Gastroesophageal sphincter (tissue), 4 donors: ENCODE measurements at places on chromosomes 11 and 22. TPM values are rescaled to one million over a fixed set of nuclear protein-coding genes. Genes with fewer than 3 reads are reported as not detected.

The ACTN3 gene
- not detected for total RNA-seq

The LRRC32 gene
- 22.7 TPM for total RNA-seq

The UPK3A gene
- total RNA-seq, result not detected

The LGALS12 gene
- not detected for total RNA-seq

The TMEM191B gene
- total RNA-seq, result 1.3 TPM

The SCGB1C1 gene
- not detected for total RNA-seq

The ALDH3B1 gene
- total RNA-seq, result 15.1 TPM

The MMP8 gene
- total RNA-seq, result not detected

The APOBEC3G gene
- total RNA-seq, result 7.2 TPM

The TMEM184B gene
- total RNA-seq, result 108 TPM

The DEPDC7 gene
- total RNA-seq, result 1.3 TPM
